ENCODE measurements at places on chromosomes 7 and 10. TPM values are rescaled to one million over a fixed set of nuclear protein-coding genes. Genes with fewer than 3 reads are reported as not detected.

TACC2 gene
- polyA plus RNA-seq: 11.1 TPM

NEBL gene
- 0.17 TPM for polyA plus RNA-seq

GFRA1 gene
- polyA plus RNA-seq: 0.22 TPM

SH2B2 gene
- 0.69 TPM for polyA plus RNA-seq

THAP5 gene
- 1.5 TPM for polyA plus RNA-seq

PTF1A gene
- polyA plus RNA-seq: not detected

OPN1SW gene
- polyA plus RNA-seq: not detected

- DNase-seq: no peak
These were observed 256.6 kb downstream of the SORCS3 start for GRCh38 chr10:104897696-104898095.

- DNase-seq: no peak
These were observed 52.3 kb upstream of the SEPHS1 start for GRCh38 chr10:13400196-13400965.

- no peak for DNase-seq
These were observed 626 bp upstream of the BMS1 start for GRCh38 chr10:42781893-42782445.

- no peak for DNase-seq
These were observed 73.9 kb upstream of the PDGFA start for GRCh38 chr7:593324-594115.

DNA sequence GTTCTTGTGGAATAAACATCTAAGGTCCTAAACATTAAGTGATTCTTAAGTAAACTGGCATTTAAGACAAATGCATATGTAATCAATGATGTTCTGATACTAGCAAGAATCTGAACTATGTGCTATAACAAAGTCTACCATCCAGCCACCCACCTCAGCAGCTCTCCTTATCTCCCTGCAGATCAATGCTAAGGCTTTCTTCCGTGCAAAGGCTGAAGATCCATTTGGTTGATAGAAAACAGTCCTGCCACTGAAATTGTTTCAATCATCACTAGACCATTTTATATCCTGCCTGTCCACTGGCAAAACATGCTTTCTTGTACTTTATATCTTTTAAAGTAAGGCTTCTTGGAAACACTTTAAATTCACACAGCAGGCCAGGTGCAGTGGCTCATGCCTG, 6.3 kb upstream of the SMKR1 start:
- DNase-seq: no peak

- DNase-seq: no peak
These were observed 6.4 kb downstream of the MYL10 start for GRCh38 chr7:101622609-101623173.

DNA sequence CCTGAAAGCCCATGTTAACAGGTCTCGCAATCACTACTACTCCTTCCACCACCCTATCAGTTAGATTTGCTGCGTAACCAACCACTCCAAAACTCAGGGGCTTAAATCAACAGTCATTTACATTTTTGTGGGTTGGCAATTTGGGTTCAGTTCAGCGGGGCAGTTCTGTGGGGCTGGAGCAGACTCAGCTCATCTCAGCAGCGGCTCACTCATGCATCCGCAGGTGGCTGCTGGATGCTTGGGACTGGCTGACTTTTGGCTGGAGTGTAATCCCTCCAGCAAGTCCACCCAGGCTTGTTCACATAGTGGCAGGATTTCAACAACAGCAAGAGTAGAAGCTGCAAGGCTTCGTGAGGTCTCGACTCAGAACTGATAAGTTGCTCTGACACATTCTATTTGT, 79.2 kb downstream of the NEUROD6 start:
- DNase-seq: no peak

- DNase-seq: no peak
These were observed 10.4 kb upstream of the EIF3A start for GRCh38 chr10:119090968-119091367.

DNA sequence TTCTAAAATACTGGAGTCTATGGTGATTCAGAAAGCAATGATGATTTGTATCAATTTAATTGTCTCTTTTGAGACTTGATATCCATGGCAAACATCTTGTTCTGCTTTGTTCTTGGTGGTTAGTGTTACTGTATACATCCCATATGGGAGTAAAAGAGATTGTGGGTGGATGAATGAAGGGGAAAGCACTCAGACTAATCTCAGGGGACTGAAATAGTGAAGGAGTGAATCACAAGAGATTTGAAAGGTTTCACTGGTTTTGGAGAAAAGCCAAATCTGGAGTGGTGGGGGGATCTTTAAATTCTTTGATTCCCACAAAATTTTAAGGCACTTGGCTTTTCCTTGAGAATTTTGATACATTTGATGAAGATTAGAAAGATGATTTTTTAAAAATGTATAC, 369.4 kb downstream of the INHBA start:
- no peak for DNase-seq
